ENCODE measurements at places on chromosomes 2 and 18.

- no peak for DNase-seq
Observed at GRCh38 chr18:25322806-25323205, 29.2 kb downstream of the ZNF521 start.

GRCh38 chr2:182868054-182868796, 1.8 kb upstream of the FRZB start:
- DNase-seq = no peak

DNA sequence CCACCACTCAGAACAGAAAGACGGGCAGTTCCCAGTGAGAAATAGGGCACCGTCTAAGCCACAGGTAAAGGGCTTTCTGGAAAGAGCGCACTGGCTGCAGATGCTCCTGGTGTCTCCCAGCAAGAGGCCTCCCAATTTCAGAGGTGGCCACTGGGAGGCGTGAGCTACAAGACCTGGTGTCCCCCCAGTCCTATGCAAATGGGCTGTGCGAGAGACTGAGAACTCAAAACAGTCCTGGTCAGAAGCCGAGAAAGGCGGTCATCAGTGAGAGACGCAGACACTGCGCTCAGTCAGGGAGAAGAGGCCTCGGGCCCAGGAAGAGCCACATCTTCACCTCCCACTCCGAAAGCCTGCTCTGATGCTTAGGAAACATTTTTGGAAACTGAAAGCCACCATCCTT, 179.5 kb downstream of the EIPR1 start:
- DNase-seq = no peak

GRCh38 chr2:219071131-219071816, 10.6 kb upstream of the IHH start:
- DNase-seq = peak; percentile 47

DNA sequence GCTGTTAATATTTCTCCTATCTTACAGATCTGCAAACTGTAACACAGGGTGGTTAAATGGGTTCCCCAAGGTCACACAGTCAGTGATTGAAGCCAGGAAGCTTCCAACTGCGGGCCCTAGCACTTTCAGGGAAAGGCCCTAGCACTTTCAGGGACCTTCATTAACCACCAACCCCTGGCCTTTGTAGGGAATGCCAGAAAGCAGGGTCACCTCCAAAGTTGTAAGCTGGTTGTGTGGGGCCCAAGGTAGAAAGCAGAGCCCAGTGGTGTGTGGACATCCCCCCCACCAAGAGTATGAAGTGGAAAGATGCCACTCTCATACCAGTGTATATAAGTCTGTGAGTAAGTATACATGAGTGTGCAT, 4.4 kb downstream of the DLX2 start:
- DNase-seq = no peak

GRCh38 chr2:72750466-72750865, 75.4 kb downstream of the EXOC6B start:
- DNase-seq = no peak

DNA sequence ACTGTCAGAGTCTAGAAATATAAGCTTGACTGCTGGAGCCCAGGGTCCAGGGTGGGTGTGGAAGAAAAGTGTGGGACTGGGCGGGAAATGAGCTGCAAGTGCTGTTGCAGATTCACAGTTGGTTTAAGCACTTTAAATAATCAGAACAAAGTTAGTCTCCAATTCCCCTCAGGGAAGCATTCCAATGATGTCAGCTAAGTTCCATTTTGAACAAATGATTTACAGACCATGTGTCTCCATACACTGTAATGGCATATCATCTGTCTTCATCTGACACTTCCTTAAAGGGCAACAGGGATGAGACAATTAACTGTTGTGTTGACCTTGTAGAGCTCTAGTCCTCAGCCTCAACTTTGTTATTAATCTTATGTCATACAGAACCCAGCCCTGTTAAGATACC, 31.5 kb upstream of the REG3A start:
- no peak for DNase-seq

DNA sequence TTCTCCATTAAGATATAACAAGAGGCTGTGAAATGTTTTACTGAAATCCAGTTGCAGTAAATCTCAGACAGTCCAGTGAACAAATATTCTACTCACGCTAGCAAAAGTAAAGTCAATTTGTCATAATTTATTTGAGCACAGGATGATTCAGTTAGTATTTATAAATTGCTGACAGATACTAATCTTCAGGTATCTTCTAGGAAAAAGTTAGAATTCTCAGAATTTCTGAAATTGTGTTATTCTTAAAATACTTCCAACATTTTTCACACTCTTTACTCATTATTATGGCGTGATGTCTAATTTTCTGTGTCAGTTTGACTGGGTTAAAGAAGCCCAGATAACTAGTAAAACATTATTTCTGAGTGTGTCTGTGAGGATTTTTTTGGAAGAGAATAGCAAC, 460.2 kb upstream of the ACVR2A start:
- DNase-seq = no peak

GRCh38 chr2:220053919-220054318, 426.5 kb downstream of the SLC4A3 start:
- no peak for DNase-seq

GRCh38 chr2:18626958-18627650, 37.7 kb upstream of the NT5C1B start:
- DNase-seq = no peak

DNA sequence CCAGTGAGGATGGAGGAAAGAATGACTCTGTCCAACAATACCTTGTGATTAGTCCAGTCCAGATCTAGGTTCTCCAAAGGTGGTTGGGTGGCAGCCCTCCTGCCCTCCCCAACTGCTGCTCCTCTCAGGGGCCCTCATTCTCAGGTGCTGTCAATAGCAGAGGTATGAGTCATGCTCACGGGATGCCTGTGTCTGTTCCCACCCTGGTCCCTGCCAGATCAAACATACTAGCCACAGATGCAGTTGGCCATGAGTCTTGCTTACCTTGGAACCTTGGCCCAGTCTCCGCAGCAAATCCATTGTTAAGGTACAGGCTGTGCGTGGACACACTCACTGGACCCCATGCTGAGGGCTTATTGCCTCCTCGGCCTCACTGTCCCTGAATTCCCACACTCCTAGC, 24.9 kb upstream of the RPIA start:
- no peak for DNase-seq

DNA sequence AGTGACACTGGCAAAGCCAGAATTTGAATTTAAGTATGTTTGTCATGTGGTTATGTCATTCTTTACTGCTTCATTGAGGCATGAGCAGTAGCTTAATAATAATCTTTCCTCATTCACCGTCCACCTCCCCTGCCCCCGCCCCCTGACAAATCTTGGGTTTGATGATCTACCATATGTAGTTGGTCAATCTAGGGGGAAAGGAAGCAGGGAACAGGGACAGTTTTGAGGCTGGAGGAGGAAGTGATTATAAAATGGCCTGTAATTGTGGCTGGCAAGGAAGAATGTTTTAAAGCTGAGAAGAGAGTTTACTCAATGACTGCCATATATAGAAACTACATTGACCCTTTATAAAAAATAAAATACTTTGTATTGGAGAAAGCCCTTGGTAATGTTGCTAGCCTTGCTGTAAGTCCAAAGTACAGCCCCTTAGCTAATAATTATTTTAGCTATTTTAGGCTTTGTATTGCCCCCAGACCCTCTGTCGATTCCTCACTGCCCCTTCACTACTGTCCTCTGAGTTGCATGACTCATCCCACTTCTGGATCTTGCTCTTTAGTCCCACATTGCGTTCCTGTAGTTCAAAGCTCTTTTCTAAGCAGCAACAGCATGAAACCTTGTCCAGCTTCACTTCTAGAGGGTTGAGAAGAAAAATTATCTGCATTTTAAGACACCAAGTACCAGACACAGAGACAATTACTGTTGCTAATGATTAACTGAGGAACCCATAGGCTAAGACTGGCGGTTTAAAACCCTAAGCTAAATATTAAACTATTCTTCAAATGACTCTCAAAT, 38.4 kb downstream of the PELI1 start:
- DNase-seq = no peak

GRCh38 chr2:153478289-153479261, at the start of gene RPRM:
RPRM (minus strand) TSS chr2:153478762; CDS start chr2:153478565, 197 bp downstream.
- DNase-seq = peak; percentile 92

DNA sequence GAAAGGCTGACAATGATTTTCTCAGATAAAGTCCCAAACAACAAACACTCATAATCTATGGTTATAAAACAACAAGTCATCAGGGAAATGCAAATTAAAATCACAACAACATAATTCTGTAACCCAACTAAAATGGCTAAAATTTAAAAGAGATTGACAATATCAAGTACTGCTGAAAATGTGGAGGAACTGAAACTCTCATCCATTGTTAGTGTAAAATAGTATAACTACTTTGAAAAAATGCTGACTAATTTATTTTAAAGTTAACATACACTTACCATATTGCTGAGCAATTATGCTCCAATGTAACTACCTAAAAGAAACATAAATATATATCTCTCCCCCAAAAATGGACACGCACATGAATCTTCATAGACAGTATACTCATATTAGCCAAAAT, 245.9 kb upstream of the SPOPL start:
- no peak for DNase-seq

DNA sequence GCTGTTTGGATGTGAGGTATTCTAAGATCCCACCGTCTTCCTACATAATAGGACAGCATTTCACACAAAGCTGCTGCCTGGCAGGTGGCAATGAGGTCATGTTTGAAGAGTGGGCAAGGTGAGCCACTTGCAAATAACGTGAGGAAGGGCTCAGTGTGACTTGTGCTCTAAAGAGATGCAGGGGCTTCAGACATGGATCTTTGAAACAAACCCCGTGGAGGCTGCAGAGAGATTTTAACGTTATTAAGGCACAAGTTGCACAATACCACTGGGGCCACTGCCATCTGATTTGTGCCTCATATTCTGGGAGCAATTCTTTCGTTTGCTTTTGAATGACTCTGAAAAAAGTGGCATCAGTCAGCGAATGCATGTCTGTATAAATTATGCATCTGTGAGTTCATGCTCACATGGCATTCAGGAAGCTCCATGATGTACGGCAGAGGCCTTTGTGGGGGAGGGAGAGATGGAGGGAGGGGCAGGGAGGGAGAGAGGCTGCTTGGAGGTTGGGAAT, 362.0 kb downstream of the SOX11 start:
- no peak for DNase-seq

DNA sequence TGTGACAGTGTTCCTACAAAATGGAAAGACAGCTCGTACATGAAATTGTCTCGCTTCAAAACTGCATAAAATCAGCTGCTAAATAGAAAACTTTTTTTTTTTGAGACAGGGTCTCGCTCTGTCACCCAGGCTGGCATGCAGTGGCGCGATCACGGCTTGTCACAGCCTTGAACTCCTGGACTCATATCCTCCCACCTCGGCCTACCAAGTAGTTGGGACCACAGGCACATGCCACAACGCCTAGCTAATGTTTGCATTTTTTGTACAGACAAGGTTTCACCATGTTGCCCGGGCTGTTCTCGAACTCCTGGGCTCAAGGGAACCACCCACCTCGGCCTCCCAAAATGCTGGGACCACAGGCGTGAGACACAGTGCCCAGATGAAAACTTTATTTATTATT, 3.2 kb downstream of the TXNL4A start:
- no peak for DNase-seq

GRCh38 chr2:238771218-238771617, 76.7 kb upstream of the TWIST2 start:
- no peak for DNase-seq

GRCh38 chr18:6039055-6039454, 143.7 kb upstream of the TMEM200C start:
- no peak for DNase-seq

GRCh38 chr2:128555433-128555832, 236.8 kb upstream of the HS6ST1 start:
- DNase-seq = no peak

- DNase-seq = no peak
Observed at GRCh38 chr2:156585457-156585856, 149.3 kb downstream of the GPD2 start.
